Ovary (tissue), 10 donors: ENCODE measurements at places on chromosomes 6 and 20.

- H3K4me1 ChIP-seq: peaks cover 2% of the 10 kb centered on the region
- H3K4me3 ChIP-seq: no peak overlapping the region
- no peak for DNase-seq
- H3K36me3 ChIP-seq: no peaks in the 10 kb centered on the region
Observed at GRCh38 chr20:5785146-5785545, 34.9 kb downstream of the SHLD1 start.

DNA sequence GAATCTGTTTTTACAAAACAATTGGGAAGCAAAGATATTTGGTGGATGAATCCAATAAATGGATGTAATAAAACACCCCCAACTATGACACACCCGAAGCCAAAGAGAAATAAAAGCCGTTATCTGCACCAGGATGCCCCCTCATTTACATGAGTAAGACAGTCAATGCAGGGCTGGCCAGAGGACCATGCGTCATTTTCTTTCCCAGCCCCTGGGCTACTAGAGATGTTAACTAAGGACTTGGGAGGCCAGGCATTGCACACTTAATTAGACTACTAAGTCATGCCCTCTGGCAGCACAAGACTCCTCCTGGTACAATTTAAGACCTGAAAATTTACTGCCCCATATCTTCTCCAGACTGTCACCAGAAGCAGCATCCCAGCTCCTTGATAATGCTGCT, 3.2 kb downstream of the LEMD2 start:
- H3K27ac ChIP-seq: no peak overlapping the region
- H3K4me1 ChIP-seq: peaks cover 22% of the 10 kb centered on the region
- no peaks in the 10 kb centered on the region for H3K36me3 ChIP-seq
- no peak overlapping the region for H3K4me3 ChIP-seq

GRCh38 chr6:8940356-8940755, 505.0 kb upstream of the SLC35B3 start:
- H3K36me3 ChIP-seq: no peaks in the 10 kb centered on the region
- no peak for DNase-seq
- no peaks in the 10 kb centered on the region for H3K4me1 ChIP-seq
- H3K27ac ChIP-seq: no peak overlapping the region
- no peak overlapping the region for H3K4me3 ChIP-seq

DNA sequence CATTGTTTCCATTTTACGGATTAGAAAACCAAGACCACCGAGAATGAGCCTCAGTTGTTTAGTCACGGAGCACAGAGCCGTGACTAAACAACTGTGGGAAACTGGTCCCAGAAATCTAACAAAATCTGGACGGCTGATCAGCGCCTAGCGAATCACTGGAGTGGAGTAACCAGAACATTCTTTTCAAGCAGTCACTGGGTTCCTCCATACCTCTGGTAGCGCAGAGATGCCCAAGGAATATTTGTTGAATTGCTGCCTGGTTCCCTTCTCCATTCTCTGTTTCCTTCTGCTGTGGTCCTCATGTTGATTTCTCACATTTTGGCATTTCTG, 62.0 kb downstream of the GPX5 start:
- peak overlapping the region; percentile 67 for H3K4me3 ChIP-seq
- H3K4me1 ChIP-seq: peaks cover 10% of the 10 kb centered on the region
- no peaks in the 10 kb centered on the region for H3K36me3 ChIP-seq
- H3K27ac ChIP-seq: no peak overlapping the region

DNA sequence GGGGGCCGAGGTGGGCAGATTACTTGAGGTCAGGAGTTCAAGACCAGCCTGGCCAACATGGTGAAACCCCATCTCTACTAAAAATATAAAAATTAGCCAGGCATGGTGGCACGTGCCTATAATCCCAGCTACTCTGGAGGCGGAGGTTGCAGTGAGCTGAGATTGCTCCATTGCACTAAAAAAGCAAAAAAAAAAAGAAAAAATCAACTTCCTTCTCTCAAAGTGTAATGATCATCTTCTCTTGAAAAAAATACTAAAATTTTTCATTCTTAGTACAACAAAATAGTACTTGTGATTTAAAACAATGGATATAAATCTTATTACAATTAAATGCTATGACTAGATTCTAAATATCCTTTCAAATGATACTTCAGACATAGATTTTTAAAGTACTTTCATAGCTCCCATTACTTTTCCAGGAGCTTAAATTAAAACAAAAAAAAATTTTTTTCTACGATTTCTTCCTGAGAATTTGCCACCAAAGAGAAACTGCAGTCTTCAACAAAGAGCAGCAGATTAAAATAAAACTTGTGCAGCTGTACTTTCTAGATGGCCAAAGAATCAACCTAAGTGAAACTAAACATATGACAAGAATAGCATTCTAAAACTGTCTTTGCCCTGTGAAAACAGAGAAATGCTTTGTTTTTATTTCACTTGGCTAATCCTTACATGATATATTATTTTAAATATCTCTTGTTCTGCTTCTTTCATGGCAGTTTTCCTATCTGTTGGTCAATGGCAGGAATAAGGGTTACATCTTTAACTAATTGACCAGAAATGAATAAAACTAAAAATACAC, 75.2 kb downstream of the MAP3K5 start:
- no peak overlapping the region for H3K4me3 ChIP-seq
- H3K4me1 ChIP-seq: peaks cover 7% of the 10 kb centered on the region
- H3K36me3 ChIP-seq: no peaks in the 10 kb centered on the region
- H3K27ac ChIP-seq: no peak overlapping the region

- no peak for DNase-seq
- H3K4me1 ChIP-seq: no peaks in the 10 kb centered on the region
- no peak overlapping the region for H3K27ac ChIP-seq
- no peak overlapping the region for H3K4me3 ChIP-seq
- no peaks in the 10 kb centered on the region for H3K27me3 ChIP-seq
Observed at GRCh38 chr6:20146291-20146690, 66.0 kb downstream of the MBOAT1 start.

- DNase-seq: no peak
- no peak overlapping the region for H3K27ac ChIP-seq
- H3K4me1 ChIP-seq: peaks cover 36% of the 10 kb centered on the region
- H3K27me3 ChIP-seq: no peaks in the 10 kb centered on the region
- H3K4me3 ChIP-seq: no peak overlapping the region
Observed at GRCh38 chr20:17641993-17642392, 40.0 kb downstream of the RRBP1 start.

- H3K36me3 ChIP-seq: no peaks in the 10 kb centered on the region
- no peaks in the 10 kb centered on the region for H3K27me3 ChIP-seq
- no peak for DNase-seq
- H3K27ac ChIP-seq: no peak overlapping the region
- no peak overlapping the region for H3K4me3 ChIP-seq
Observed at GRCh38 chr6:84093441-84094435, 60.2 kb downstream of the MRAP2 start.

- H3K27ac ChIP-seq: no peak overlapping the region
- no peak for DNase-seq
- no peaks in the 10 kb centered on the region for H3K36me3 ChIP-seq
- H3K4me3 ChIP-seq: no peak overlapping the region
Observed at GRCh38 chr6:163496205-163496604, 81.7 kb downstream of the QKI start.

- H3K4me3 ChIP-seq: no peak within 1 kb of the TSS
- no peak within 1 kb of the TSS for H3K27ac ChIP-seq
- DNase-seq: no peak
- peaks cover 2% of the 10 kb centered on the region for H3K4me1 ChIP-seq
- H3K36me3 ChIP-seq: no peaks in the 10 kb centered on the region
Observed at GRCh38 chr6:33008944-33009861, at the start of gene HLA-DOA. Gene HLA-DOA (minus strand): TSS chr6:33009591.

GRCh38 chr6:246352-246751, 45.9 kb upstream of the DUSP22 start:
- no peak overlapping the region for H3K4me3 ChIP-seq
- H3K27ac ChIP-seq: no peak overlapping the region
- H3K27me3 ChIP-seq: no peaks in the 10 kb centered on the region
- no peaks in the 10 kb centered on the region for H3K36me3 ChIP-seq
- no peak for DNase-seq
- H3K4me1 ChIP-seq: no peaks in the 10 kb centered on the region

- no peak for DNase-seq
- H3K27me3 ChIP-seq: no peaks in the 10 kb centered on the region
- no peaks in the 10 kb centered on the region for H3K36me3 ChIP-seq
Observed at GRCh38 chr6:40918040-40918651, 120.9 kb downstream of the UNC5CL start.

GRCh38 chr6:117441824-117442264, 16.1 kb upstream of the ROS1 start:
- DNase-seq: no peak
- H3K36me3 ChIP-seq: no peaks in the 10 kb centered on the region
- no peak overlapping the region for H3K27ac ChIP-seq
- no peaks in the 10 kb centered on the region for H3K27me3 ChIP-seq
- no peak overlapping the region for H3K4me3 ChIP-seq
- H3K4me1 ChIP-seq: no peaks in the 10 kb centered on the region

GRCh38 chr6:146851837-146852236, 253.1 kb downstream of the ADGB start:
- H3K27me3 ChIP-seq: no peaks in the 10 kb centered on the region
- no peak overlapping the region for H3K4me3 ChIP-seq
- DNase-seq: no peak
- no peaks in the 10 kb centered on the region for H3K4me1 ChIP-seq

DNA sequence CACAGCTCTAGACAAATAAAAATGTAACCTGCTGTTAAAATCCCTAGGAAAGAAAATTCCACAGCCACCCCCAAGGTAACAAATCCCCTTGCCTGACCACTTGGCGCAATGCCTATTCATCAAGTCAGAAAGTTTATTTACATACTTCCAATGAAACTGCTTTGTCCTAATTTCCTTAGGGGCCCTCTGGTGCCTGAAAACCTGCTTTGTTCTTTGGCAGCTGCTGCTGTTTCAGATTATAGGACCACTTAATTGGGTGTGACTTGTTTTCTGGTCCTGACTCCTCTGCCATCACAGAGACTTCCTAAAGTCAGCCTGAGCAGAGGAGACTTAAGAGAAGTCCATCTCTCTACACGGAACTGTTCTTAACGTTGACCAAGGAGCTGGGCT, 323.6 kb downstream of the UBE3D start:
- H3K36me3 ChIP-seq: no peaks in the 10 kb centered on the region
- no peak for DNase-seq
- no peak overlapping the region for H3K27ac ChIP-seq
- no peaks in the 10 kb centered on the region for H3K4me1 ChIP-seq

DNA sequence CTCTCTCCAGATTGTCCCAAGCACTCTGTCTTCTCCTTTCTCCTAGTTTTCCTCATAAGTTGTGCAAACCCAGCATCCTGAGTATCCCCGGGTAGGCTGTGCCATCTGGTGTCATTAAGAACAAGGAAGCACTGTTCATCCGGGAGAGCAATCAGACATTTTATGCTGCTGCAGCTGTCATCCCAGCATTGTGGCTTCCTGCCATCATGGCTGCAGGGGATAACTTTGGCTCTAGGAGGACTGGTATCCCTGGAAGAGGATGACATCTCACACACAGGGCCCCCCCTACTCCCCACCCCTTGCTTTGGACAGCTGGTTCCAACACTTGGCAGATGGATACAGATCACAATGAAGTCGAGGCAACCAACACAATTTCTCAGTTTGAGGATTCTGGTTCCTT, 1195.1 kb upstream of the MAP3K7 start:
- no peaks in the 10 kb centered on the region for H3K36me3 ChIP-seq
- no peak overlapping the region for H3K27ac ChIP-seq
- H3K27me3 ChIP-seq: no peaks in the 10 kb centered on the region
- no peak overlapping the region for H3K4me3 ChIP-seq
- H3K4me1 ChIP-seq: no peaks in the 10 kb centered on the region
- no peak for DNase-seq

- H3K36me3 ChIP-seq: no peaks in the 10 kb centered on the region
- H3K27me3 ChIP-seq: no peaks in the 10 kb centered on the region
- DNase-seq: no peak
- H3K4me1 ChIP-seq: no peaks in the 10 kb centered on the region
Observed at GRCh38 chr6:16832721-16833120, 71.5 kb upstream of the ATXN1 start.

- no peaks in the 10 kb centered on the region for H3K27me3 ChIP-seq
- H3K36me3 ChIP-seq: no peaks in the 10 kb centered on the region
- H3K4me3 ChIP-seq: no peak overlapping the region
- H3K4me1 ChIP-seq: peaks cover 5% of the 10 kb centered on the region
Observed at GRCh38 chr20:64035066-64035932, 683 bp upstream of the C20orf204 start.

GRCh38 chr6:15477746-15478145, 185.1 kb downstream of the DTNBP1 start:
- no peak for DNase-seq
- H3K4me1 ChIP-seq: peaks cover 9% of the 10 kb centered on the region
- H3K36me3 ChIP-seq: no peaks in the 10 kb centered on the region
- no peaks in the 10 kb centered on the region for H3K27me3 ChIP-seq
- H3K27ac ChIP-seq: no peak overlapping the region

GRCh38 chr6:15081447-15081846, 164.4 kb upstream of the JARID2 start:
- no peaks in the 10 kb centered on the region for H3K4me1 ChIP-seq
- no peaks in the 10 kb centered on the region for H3K27me3 ChIP-seq
- no peak overlapping the region for H3K4me3 ChIP-seq
- H3K36me3 ChIP-seq: no peaks in the 10 kb centered on the region
- no peak overlapping the region for H3K27ac ChIP-seq
- DNase-seq: no peak

DNA sequence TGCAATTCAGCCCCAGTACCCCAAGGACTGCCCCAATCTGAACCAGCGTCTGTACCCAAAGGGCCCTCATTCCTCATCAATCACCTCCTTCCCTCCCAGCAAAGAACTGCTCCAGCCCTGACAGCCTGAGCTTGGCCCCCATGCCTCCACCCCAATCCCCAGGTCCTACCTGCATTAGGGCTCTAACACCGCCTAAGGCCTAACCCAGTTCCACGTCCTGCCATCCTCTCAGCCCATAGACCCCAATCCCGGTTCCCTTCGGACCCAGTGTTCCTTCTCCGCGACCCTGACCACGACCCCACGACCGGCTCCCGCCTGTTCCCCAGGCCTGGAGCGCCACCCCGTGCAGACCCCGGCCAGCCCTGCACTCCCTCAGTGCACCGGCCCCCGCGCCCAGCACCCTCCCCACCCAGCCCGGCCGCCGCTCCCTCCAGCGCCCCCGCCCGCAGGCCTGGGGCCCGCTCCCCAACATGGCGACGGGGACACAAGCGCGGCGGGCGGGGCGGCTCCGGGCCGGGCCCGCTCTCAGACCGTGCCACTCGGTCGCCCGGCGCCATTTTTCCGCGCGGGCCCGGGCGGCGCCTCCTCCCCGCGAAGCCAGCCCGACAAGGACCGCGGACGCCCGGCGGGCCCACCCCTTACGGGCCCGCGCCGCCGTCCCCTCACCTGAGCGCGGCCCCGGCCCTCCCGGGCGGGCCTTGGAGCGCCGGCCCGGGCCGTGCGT, 483 bp downstream of the NCOA6 start:
- peaks cover 7% of the 10 kb centered on the region for H3K4me1 ChIP-seq
- no peaks in the 10 kb centered on the region for H3K36me3 ChIP-seq
- DNase-seq: peak; percentile 61
- peak overlapping the region; percentile 72 for H3K4me3 ChIP-seq
- peak overlapping the region; percentile 69 for H3K27ac ChIP-seq
- no peaks in the 10 kb centered on the region for H3K27me3 ChIP-seq

- H3K4me3 ChIP-seq: peak overlapping the region; percentile 76
- DNase-seq: peak; percentile 25
- H3K4me1 ChIP-seq: peaks cover 2% of the 10 kb centered on the region
- no peaks in the 10 kb centered on the region for H3K36me3 ChIP-seq
Observed at GRCh38 chr6:148343047-148343782, 577 bp downstream of the SASH1 start.

- peak overlapping the region; percentile 63 for H3K4me3 ChIP-seq
- H3K4me1 ChIP-seq: peaks cover 8% of the 10 kb centered on the region
- H3K27ac ChIP-seq: peak overlapping the region; percentile 98
Observed at GRCh38 chr6:136790411-136791295, 1.6 kb downstream of the MAP3K5 start.
